CD4-positive, alpha-beta T cell treated with Interleukin-12 subunit alpha and Interleukin-12 subunit beta, for 1 hour (primary cell): ENCODE measurements at places on chromosomes 6 and 20.

DNA sequence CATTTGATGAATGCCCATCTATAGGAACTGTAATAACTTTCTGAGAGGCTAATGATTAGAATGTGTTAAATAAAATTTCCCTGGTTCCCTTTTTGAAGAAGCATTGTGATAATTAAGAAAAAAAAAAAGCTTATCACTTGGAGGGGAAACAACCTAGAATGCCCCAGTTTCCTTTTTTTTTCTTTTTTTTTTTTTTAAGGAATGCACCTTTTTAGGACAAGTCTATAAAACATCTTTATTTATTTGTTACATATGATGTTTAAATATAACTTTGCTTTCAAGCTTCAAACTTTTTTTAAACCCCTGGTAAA is 7.3 kb upstream of the MRPS10 start:
- DNase-seq: no peak

DNA sequence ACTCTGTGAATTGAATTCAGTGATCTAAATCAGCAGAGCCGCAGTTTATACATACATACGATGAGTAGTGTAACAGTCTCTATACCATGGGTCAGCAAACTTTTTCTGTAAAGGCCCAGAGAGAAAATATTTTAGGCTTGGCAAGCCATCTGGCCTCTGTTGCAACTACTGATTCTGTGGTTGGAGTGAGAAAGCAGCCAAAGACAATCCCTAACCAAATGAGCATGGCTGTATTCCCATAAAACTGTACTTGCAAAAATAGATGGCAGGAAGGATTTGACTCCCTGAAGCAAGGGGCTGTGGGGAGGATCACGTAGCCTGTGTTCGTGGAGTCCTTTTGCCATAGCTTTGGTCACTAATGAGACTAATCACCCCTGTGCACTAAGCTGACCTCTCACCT is 17.9 kb upstream of the MOCS1 start:
- no peak for DNase-seq

GRCh38 chr6:122182061-122182460 is 217.4 kb upstream of the HSF2 start:
- no peak for DNase-seq

DNA sequence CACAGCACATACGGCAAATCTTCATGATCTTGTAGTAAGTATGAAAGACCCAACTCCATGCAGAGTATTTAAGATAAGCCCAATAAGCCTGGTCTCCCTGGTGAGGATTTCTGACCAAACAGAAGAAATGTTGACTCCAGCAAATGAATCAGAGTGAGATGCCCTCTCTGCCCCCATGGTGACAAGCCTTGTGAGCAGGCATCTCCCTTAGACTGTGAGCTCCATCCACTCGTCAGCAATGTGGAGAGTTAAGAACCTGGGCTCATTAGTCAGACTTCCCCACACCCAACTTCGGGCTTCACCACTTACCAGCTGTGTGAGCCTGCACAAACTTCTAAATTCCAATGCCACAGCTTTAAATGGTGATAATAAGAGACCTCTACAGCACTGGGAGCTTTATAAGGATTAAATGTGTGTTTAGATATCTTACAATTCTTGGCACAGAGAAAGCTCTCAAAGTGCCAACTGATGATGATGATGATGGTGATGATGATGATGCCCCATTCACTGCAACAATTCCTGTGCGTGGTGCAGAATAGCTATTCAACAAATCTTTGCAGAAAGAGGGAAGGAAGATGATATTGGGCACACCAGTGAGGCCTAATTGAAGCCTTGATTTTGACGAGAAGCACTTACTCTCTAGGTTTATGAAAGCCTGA is 253.4 kb upstream of the TAB2 start:
- DNase-seq: no peak

DNA sequence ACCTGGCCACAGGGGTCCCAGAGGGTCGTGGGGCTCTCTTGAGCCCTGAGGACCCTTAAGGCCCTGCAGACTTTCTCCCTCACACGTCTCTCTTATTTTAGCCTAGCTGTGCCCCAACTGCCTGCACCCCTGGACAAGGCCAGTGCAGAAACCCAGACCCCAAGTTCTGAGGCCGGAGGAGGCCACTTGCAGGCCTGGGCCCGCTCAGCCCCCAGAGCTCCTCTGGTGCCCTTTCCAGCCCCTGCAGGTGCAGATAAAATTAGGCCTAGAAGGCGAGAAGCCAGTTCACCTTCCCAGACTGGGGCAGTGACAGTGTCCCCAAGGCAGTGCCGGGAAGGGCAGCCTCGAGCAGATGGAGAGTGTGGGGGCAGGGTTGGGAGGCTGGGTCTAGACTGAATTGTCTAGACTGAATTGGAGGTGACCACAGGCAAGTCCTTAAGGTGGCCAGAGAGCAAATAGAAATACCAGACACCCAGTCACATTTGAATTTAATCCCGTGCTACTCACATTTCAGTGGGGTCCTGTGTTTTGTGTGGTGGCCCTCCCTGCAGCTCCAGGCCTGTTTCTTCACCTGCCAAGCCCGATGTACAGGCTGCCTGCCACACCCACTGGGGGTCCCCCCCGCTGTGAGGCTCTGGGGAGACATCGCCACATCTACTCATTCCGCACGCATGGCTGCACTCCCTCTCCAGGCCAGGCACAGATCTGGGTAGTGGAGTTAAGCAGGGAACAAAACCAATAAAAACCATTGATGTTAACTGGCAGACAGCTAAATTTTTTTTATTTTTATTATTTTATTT is 8.6 kb upstream of the IP6K3 start:
- no peak for DNase-seq

DNA sequence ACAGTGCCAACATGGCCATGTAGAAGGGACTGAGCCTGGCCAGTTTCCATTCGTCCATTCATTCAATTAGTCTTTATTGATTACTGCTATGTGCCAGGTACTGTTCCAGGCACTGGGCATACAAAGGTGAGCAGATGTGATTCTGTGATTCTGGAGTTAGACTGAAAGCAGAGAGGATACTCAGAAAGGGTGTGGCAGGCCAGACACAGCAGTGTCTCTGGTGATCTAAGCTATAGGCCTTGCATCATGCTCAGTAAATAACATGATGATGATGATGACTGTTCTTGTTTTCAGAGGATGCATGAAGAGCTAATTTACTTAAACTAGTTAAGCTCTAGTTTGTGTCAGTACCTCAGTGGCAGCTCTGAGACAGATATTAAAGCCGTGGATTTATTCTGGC is 31.4 kb upstream of the FUCA2 start:
- DNase-seq: no peak

GRCh38 chr6:165621940-165622339 is 41.1 kb downstream of the PDE10A start:
- no peak for DNase-seq

- DNase-seq: no peak
Measured at GRCh38 chr6:105080279-105080678, 99.5 kb downstream of the POPDC3 start.

GRCh38 chr20:49054056-49054643 is 8.0 kb downstream of the CSE1L start:
- no peak for DNase-seq

DNA sequence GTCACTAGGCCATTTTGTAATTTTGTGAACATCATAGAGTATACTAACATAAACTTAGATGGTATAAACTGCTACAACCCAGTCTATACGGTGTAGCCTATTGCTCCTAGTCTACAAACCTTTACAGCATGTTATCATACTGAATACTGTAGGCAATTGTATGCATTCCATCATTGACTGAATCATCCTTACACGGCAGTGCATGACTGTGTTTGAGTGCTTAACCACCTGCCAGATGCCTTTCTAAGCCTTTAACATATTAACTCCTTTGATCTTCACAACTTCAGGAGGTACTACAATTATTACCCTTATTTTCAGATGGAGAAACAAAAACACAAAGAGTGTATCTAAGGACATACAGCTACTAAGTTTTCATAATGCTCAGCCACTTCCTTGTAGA is 14.0 kb downstream of the DPPA5 start:
- DNase-seq: no peak

- DNase-seq: no peak
Measured at GRCh38 chr6:130859161-130859867, 32.1 kb downstream of the SMLR1 start.

- DNase-seq: no peak
Measured at GRCh38 chr20:44422083-44422482, 53.6 kb upstream of the TTPAL start.

- no peak for DNase-seq
Measured at GRCh38 chr6:15308435-15309213, 62.8 kb downstream of the JARID2 start.

DNA sequence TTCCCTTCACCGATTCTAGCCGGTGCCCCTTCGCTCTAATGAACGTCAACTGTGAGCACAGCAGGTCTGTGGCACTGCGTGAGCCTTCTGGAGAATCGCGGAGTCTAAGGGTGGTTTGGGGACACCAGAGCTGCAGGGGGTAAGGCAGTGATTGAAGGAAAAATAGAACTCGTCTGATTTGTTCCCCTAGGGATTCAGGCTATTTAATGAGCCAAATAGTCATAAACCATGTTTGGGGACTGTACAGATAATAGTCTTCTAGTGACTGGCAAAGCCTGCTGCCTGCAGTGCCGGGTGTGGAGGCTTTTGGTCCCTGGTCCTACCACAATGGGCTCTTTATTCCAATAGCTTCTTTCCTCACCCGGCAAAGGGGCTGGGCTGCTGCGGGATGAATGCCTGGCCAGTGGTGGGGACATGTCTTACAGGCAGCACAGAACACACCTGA is 11.1 kb upstream of the NTSR1 start:
- DNase-seq: no peak

DNA sequence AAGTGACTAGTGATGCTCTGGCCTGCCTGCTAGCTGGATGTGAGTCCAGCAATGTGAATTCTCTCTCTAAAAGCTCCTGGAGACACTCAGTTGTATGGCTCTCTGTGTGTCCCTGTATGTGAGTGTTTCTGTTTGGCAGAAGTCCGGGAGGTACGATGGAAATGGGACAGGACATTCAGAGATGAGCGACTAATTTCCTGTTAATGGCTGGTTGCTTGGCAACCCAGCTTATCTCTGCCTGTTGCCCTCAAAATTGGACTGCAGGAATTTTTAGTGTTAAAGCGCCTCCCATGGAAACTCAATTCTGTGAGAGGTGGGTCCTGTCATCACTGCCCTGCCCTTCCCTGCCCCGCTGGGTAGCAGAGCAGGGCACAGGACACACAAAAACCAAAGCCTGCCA is 136.8 kb upstream of the LRFN2 start:
- no peak for DNase-seq

GRCh38 chr6:56279331-56280080 is 32.1 kb upstream of the COL21A1 start:
- DNase-seq: no peak

- DNase-seq: no peak
Measured at GRCh38 chr6:85135376-85136094, 314.3 kb upstream of the NT5E start.

- no peak for DNase-seq
Measured at GRCh38 chr6:131400054-131400778, 172.8 kb upstream of the ARG1 start.

GRCh38 chr6:26520850-26521599 is 17.1 kb upstream of the HMGN4 start:
- DNase-seq: peak; percentile 92

- DNase-seq: no peak
Measured at GRCh38 chr20:38119446-38119845, 45.6 kb downstream of the TGM2 start.

DNA sequence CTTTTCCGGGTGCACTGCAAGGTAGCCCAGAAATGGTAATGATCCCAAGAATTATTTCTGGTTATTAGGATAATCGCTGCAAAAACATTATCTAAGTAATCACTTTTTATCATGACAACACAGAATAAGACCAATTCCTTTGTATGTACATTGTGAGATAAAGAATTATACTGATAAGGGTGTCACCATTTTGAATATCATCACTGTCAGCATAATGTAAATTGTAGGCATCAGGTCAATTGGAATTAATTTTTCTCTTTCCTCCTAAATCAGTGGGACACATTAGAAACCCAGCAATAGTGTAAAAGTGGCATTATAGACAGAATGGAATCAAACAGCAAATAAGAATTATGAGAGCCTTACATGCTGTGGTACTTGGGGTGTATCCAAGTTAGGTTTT is 183.1 kb upstream of the SCGN start:
- DNase-seq: no peak

DNA sequence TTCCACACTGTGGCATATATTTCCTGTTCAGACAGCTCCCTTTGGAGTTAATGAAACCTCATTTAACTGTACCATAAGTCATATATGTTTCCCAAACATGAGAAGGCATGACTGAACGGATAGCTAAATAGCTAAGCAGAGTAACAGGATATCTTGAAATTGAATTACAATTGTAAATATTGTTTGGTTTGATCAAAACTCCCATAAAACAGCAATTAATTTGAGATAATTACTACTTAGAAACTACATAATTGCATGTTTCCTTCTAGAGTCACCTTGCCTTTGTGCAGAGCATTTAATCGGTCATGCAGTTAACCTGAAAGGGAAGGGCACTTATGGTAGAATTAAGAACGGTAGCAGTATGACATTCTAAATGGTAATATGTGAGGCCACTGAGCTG is 179.0 kb upstream of the MAP3K7 start:
- DNase-seq: no peak

- DNase-seq: no peak
Measured at GRCh38 chr20:60667641-60668040, 584.4 kb upstream of the CDH4 start.

DNA sequence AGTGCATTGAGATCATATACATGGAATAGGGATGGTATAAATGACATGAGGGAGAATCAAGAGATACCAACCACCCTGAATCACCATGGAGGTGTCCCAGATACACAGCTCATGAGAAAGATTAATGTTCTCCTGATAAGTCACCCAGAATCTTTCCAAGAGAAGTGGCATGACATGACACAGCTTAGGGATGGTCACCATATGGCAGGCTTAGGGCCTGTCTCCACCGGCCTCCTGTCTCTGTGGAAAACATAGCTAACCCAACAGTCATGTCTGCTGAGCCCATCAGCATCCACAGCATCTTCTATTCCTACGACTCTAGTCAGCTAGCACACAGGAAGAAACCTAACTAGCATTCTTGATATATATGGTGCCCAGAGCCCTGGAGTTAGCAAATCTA is 133.3 kb downstream of the IPCEF1 start:
- DNase-seq: no peak

DNA sequence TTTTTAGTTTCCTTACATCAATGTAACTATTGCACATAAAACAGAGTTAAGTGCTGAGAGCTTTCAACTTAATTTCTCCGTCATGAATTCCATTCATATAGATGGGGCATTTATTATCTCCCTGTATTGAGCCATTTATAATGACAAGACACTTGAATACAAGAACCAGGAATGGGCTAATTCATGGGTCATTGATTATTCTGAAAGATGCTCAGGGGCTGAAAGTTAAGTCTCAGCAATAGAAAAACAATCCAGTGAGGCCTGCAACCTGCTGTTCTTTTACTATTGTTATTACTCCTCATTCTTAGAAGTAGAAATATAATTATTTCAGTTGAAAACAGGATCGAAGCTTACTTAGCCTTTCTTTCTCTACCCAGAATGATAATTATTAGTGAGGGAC is 307.7 kb downstream of the MMUT start:
- DNase-seq: no peak
